ENCODE measurements at places on chromosomes 7 and 10.

- DNase-seq = no peak
- H3K27me3 ChIP-seq = no peaks in the 10 kb centered on the region
- H3K27ac ChIP-seq = no peak overlapping the region
- H3K36me3 ChIP-seq = no peaks in the 10 kb centered on the region
- no peaks in the 10 kb centered on the region for H3K4me1 ChIP-seq
- no peak overlapping the region for H3K4me3 ChIP-seq
These were observed 1139.4 kb downstream of the XPNPEP1 start for GRCh38 chr10:108783897-108784296.

- DNase-seq = no peak
- no peaks in the 10 kb centered on the region for H3K27me3 ChIP-seq
- H3K27ac ChIP-seq = no peak overlapping the region
- no peaks in the 10 kb centered on the region for H3K36me3 ChIP-seq
- no peaks in the 10 kb centered on the region for H3K4me1 ChIP-seq
- no peak overlapping the region for H3K4me3 ChIP-seq
These were observed 117.4 kb downstream of the TES start for GRCh38 chr7:116327752-116328151.

DNA sequence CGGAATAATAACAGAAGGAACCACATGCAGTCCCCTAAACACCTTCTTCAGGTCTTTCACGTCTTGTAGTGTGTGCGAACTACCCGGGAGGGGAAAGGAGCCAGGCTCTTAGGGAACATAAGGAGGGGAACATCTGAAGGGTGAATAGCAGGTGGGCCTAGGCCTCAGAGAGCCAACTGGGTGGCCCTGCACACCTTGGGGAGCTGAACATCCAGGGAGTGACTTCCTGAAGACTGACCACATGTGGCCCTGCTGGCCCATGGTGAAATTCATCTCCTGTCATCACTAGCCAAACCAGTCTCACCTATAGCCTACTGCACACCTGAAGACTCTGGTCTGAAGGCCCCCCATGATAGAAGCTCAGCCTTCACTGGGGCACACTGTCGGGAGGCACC is 5.6 kb downstream of the CALML3 start:
- H3K27ac ChIP-seq = no peak overlapping the region
- H3K4me3 ChIP-seq = no peak overlapping the region
- no peaks in the 10 kb centered on the region for H3K36me3 ChIP-seq
- no peaks in the 10 kb centered on the region for H3K27me3 ChIP-seq
- no peaks in the 10 kb centered on the region for H3K4me1 ChIP-seq

- peak within 1 kb of the TSS; percentile 67 for H3K4me3 ChIP-seq
- H3K27ac ChIP-seq = peak within 1 kb of the TSS; percentile 79
- peaks cover 27% of the 10 kb centered on the region for H3K4me1 ChIP-seq
- DNase-seq = peak; percentile 92
These were observed at the start of gene LSM5 for GRCh38 chr7:32490127-32490796. LSM5 (minus strand) TSS chr7:32490380; CDS start chr7:32490365, 15 bp downstream.

- no peak for DNase-seq
- no peak overlapping the region for H3K27ac ChIP-seq
- H3K4me1 ChIP-seq = no peaks in the 10 kb centered on the region
- H3K36me3 ChIP-seq = no peaks in the 10 kb centered on the region
- no peak overlapping the region for H3K4me3 ChIP-seq
- H3K27me3 ChIP-seq = no peaks in the 10 kb centered on the region
These were observed 285.4 kb downstream of the BAMBI start for GRCh38 chr10:28962768-28963167.
